Stimulated activated CD4-positive, alpha-beta T cell treated with anti-CD3 and anti-CD28 coated beads, Interleukin-2, amount 100 ng/mL, for 48 hours (primary cell): ENCODE measurements at places on chromosomes 16 and 17.

DNA sequence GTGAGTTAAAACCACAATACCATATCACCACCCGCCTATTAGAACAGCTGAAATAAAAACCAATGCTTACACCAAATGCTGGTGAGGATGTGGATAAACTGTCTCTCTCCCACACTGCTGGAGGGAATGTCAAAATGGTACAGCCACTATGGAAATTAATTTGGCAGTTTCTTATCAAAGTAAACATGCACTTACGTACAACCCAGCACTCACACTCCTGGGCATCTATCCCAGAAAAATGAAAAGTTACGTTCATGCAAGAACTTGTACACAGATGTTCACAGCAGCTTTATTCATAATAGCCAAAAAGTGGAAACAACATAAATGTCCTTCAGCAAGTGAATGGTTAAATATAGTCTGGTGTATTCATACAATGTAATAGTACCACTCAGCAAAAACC, 173.2 kb upstream of the MYOCD start:
- no peak for DNase-seq

- DNase-seq: no peak
Measured at GRCh38 chr16:67395105-67395457, 1.8 kb upstream of the TPPP3 start.

- peak; percentile 41 for DNase-seq
Measured at GRCh38 chr17:9291912-9292560, 270.7 kb downstream of the NTN1 start.

DNA sequence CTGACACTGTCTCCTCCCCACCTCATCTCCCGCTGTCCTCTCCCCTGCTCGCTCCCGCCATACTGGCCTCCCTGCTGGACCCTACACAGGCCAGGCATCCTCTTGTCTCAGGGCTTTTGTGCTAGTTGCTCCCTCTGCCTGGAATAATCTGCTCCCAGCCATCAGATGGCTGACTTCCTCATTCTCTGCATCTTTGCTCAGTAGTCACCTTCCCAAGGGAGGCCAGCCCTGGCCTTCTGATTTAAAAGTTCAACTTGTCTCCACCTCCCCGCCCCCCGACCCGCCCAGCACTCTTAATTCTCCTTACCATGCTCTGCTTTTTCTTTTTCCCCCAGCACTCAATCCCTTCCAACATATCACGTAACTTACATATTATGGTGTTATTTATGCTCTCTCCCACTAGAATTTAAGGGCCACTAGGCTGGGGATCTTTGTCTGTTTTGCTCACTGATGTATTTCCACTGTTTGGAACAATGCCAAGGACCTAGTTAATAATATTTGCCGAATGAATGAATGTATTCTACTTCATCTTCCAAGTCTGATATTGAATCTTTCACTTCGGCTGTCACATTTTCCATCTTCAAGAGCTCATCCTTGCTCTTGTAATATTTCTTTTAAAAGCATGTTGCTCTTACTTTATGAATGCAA, 178.3 kb downstream of the CDK5R1 start:
- no peak for DNase-seq
